H9 (cell line): ENCODE measurements at places on chromosomes 7 and 10.
A peak's percentile ranks its signal among the peaks of the same experiment; 100 is the strongest.

- DNase-seq, result no peak
Observed at GRCh38 chr7:23347033-23347681, 48.0 kb downstream of the MALSU1 start.

- no peak for DNase-seq
Observed at GRCh38 chr7:155194382-155195140, 103.1 kb upstream of the INSIG1 start.

DNA sequence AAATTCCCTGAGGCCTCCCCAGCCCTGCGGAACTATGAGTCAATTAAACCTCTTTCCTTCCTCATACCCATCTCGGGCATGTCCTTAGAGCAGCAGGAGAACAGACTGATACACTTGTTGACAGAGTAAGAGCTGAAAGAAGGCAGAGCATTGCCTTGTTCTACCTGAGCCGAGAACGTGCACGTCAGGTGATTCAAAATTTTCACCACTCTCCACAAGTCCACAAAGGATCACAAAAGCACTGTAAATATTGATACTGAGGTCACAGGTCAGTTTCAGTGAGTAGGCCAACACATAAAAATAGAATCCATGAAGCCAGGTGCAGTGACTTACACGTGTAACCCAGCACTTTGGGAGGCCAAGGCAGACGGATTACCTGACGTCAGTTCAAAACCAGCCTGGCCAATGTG, 27.8 kb downstream of the DCLRE1C start:
- no peak for DNase-seq

DNA sequence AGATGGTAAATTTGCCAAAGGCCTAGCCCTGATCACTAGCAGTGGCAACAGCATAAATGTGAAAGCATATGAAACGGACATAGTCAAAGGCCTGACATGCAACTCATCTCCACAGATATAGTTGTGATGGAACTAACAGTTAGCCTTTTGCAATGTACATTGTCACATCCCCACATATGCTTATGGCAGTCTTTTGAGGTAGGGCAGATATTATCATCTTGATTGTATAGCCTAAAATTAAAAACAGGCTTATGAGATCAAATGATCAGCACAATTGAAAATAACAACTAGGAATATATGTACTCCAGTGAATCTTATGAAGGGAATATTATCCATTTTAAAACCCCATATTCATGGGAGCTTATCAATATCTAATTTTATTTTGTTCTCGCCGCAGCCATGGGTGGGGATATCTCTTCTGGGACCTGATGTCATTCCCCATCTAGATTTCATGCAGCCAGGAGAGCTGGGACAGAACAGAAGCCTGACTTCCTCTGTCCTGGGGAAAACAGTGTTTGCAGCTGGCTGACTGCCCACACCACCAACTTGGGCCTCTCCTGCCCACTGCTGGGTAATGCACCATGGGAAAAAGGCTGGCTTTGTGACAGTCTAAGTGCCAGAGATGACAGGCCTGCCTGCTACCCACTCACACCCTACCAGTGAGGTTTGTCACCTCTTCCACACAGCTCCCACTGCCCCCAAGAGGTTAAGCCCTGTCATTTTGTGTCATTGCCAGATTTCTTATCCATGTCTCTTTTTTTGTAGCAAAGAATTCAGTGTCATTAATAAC, 180.2 kb upstream of the FZD1 start:
- no peak for DNase-seq

DNA sequence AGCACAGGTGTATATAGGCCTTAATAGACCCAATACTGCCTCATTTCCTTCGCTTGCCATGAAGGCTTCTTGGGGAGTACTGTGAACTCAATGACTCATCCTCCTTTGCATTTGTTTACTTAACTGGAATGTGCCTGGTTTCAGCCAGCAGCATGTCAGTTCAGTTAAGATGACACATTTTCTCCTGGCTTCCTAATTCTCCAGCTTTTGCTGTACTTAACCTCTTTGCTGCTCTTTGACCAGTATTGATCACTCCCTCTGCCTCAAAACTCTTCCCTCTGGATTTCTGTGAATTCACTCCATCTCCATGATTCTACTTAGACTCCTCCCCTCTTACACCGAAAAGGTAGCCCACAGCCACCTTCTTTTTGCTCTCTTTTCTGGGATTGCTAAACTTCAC, 135.7 kb downstream of the MAGI2 start:
- DNase-seq, result peak; percentile 45

DNA sequence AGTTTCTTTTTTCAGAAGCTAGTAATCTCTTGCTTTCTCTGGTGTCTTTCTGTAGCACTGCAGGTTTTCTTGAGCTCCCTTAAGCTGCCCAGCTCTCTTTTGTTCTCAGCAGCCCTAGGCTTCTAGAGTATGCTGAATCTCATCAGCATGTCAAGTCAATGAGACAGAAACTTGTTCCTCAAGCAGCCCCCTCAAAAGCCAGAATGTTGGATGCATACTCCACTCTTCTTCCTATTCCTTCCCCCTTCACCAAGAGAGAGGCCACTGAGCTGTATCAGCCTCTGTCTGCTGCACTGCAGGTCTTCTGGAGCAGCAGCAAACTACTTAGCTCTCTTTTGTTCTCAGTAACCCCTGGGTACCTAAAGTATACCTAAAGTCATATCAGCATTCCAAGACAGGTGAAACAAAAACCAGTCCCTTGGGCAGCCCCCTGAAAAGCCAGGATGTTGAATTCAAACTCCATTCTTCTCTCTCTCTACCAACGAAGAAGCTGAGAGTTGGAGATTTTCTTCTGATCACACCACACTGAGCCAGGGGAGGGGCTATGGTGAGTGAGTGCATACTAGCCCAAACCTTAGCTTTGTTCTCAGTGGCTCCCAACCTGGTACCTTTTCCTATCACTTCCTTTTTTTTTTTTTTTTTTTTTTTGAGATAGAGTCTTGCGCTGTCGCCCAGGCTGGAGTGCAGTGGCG, 73.3 kb upstream of the WAC start:
- peak; percentile 49 for DNase-seq

DNA sequence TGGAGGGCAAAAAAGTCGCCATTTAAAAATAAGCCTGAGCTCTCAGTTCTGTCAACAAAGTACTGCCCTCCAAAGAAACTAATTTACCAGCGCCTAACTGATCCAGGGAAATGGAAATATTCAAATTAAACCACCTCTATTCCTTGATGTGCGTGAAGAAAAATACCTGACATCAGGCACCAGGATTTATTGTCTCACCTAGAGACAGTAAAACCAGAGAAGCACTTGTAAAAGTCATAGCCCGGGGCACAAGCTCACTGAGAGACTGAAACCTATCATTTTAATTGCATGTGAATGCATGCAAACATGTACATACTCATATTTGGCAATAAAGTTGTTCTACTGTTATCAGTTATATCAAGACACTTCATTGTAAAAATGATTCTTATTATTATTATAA, 147.3 kb upstream of the VSTM2A start:
- no peak for DNase-seq

DNA sequence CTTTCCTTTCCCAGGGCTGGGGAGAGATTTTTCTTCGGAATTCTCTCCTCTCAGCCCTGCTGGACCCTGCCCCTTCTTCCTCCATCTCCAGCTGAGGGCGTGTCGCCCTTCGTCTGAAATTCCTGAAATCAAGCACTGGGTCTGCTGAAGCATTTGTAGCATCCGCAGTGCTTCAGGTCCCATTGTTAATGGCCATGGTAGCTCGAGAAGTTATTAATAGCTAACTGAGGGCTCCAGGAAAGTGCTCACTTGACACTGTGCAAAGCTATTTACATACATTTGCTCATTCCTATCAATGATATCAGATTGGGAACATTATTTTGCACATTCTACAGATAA, 515 bp downstream of the FAM149B1 start:
- no peak for DNase-seq

- DNase-seq, result no peak
Observed at GRCh38 chr7:80208700-80209099, 74.1 kb downstream of the GNAI1 start.

DNA sequence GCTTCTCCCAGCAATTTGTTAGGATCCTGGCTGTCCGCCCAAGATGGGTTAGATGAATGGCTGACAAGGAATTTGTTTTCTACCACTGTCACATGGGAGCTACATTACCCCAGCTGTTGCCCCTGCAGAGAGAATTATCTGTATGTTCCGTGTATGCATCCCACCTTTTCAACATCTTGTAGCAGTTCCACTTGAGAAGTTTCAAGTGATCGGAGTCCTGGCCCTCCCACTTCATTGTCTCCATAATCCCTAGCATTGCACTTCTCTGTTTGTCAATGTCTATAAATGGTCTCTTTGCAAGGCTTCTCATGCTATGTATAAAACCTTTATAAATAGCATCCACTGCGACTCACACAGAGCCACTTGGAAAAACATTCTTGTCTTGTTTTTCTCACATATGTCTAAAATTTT, 972.5 kb downstream of the CNTNAP2 start:
- no peak for DNase-seq

- peak; percentile 59 for DNase-seq
Observed at GRCh38 chr10:119139464-119140067, 25.9 kb downstream of the SFXN4 start.

DNA sequence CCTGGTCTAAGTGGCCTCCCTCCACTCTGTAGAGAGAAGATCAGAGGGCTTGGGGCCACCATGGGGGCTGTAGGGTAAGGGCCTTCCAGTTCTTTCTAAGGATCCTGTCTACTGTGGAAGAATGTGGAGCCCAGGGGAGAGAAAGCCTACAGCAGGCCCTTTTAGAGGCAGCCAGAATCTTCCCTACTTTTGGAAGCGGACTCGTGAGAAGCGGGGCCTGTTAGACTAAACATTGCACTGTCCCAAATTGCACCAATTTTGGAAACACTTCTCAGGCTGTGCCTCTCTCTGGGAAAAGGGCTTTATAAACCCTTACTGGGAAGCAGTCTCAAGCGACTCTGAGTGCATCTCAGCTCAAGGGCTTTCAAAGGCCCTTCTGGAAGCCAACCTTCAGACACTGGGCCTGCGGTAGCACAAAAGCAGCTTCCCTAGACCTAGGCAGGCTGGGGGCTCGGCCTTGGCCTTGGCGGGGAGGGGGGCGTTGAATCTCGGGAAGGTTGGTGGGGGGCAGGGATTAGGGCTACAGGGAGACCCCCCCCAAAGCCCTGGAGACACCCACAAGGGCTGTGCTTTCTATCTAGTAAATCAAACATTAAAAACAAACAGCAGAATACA, 298.1 kb downstream of the GFRA1 start:
- DNase-seq, result no peak

DNA sequence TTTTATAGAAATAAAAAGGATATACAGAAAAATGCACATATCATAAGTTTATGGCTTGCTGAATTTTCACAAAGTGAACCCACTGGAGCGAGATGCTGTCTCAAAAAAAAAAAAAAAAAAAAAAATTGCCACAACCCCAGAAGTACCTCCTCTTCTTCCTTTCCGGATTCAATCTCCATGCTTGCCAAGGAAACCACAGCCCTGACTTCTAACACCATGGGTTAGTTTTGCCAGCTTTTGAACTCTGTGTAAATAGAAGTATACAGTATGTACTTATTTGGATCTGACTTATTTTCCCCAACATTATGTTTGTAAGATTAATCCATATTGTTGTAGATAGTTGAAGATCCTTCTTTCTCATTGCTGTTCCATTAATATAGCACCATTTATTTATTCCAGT, 40.0 kb downstream of the FANK1 start:
- no peak for DNase-seq

DNA sequence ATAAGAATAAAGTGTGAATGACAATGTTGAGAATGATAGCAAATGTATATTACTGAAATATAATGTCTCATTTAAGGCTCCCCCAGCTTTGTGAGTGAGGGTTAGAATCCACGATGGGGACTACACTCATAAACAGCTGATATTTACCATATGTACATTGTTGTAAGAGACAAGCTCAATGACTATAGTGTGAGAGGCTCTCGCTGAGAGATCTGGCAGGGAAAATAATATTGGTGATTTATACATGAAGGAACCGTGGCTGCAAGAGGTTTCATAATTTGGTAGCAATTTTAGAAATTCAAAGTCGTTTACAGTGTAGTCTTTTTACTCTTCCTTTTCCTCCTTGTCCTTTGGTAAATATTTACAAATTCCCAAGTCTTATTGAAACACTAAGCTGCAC, 342.2 kb upstream of the AKR1E2 start:
- no peak for DNase-seq

GRCh38 chr10:78905957-78906308, 162.8 kb upstream of the ZMIZ1 start:
- peak; percentile 30 for DNase-seq

GRCh38 chr10:76432016-76433012, 1000.9 kb downstream of the LRMDA start:
- no peak for DNase-seq

- DNase-seq, result no peak
Observed at GRCh38 chr10:51092402-51092801, 18.1 kb downstream of the PRKG1 start.

DNA sequence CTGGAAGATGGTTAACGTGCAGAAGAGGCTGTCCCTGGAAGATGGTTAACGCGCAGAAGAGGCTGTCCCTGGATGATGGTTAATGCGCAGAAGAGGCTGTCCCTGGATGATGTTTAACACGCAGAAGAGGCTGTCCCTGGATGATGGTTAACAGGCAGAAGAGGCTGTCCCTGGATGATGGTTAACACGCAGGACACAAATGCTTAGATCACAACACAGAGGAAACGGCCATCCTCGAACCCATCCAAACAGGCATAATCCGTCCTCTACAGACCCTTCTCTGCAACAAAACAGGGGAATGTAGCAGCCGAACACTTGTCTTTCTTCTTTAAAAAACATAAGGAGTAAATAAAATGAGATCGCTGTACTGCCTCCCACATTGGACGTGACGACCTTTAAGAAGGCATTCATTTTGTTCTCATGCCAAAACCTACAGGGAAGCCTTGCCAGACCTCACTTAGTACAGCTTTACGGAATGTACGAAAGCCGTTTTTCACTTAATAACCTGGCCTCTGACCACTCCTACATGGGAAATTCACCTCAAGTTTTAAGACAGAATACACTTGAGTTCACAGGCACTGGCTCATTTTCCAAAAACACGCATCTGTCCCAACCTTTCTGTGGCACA, 245.2 kb downstream of the ZMYND11 start:
- no peak for DNase-seq

GRCh38 chr7:50657341-50657873, 92.2 kb upstream of the DDC start:
- no peak for DNase-seq
